ENCODE measurements at places on chromosomes 5 and 9.

DNA sequence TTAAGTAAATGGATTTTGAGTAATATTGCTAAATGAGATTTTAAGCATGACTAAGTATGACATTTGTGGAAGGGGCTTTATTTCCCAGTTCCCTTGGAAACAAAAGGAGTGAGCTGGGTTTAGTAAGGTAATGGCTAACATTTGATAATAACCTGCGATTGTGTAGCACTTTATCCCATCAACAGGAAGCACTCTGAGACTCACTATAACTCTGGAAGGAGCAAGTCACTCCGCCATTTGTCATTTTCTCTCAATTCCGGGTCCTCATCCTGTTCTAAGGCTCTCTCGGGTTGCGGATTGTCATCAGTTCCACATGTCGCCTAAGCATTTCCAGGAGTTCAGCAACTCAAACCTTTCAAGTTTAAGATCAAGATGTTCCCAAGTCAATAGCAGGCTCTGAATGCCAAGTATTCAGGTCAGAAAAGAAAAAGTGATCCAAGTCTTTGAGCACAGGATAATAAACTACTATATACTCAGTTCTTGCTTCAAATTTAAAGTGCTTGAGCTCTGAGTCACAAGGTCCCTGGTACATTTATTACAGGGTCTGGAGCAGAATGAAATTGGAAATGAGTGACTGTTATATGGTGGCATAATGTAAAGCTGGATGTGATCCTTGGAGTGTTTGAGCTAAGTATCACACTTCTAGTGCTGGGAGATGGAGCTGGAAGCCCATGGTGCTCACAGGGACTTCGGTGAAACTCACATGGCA lies 39.3 kb downstream of the CAPSL start:
- no peak for DNase-seq

GRCh38 chr5:159341906-159342310 lies 11.6 kb upstream of the IL12B start:
- peak; percentile 65 for DNase-seq

DNA sequence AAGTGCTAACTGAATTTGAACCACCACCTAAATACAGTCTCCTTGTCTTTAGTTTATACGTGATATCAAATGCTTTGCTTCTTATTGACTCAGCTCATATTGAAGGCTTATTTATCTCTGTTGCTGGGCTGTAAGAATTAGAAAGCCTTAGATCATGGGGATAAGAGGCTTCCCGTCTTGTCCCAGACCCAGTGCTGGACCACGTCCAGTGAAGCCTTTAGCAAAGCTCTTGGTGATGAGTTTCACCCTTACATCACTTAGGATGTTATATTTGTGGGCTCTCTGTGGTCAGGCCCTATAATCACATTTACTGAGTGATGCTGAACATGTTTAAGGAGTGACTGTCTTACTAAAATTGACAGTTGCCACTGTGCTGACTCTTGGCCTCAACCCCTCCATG lies 11.2 kb downstream of the FAM240B start:
- DNase-seq = no peak

- peak; percentile 61 for DNase-seq
These were observed 65.7 kb upstream of the EIF4EBP3 start for GRCh38 chr5:140481758-140482157.

- no peak for DNase-seq
These were observed 365.1 kb upstream of the TRPC7 start for GRCh38 chr5:136730426-136730825.

DNA sequence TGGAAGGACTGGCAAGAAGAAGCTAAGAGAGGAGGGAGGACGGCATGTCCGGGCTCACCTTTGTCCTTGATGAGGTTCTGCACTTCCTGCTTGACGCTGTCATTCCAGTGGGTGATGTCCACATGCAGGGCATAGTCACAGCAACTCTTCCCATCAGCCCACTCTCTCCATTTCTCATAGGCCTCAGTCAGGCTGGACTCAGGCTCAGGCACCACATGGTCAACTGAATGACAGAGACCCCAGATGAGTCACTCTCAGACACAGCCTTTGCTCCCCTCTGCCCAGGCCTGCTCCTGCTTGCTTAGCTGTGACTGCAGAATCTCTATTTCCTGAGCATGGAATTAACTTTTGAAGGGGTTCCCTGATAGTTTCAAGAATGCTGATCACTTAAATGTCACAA lies 94.2 kb downstream of the DPYSL3 start:
- DNase-seq = no peak

DNA sequence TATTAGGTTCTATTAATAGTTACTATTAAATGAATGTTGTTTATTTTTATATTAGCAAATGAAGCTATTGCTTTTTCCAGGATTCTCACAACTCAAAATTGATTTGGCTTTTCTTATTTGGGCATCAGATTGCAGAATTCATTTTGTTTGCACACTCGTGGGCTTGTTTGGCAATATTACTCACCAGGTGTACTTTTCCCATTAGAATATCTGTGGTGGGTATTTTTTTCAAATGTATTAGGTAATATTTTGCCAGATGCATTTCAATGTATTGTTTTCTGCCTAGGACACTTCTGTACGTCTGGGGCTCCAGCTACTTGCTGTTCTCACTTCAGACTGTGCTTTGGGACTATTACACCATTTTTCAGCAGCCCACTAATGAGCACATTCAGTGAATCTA lies 108.0 kb upstream of the GHR start:
- no peak for DNase-seq

DNA sequence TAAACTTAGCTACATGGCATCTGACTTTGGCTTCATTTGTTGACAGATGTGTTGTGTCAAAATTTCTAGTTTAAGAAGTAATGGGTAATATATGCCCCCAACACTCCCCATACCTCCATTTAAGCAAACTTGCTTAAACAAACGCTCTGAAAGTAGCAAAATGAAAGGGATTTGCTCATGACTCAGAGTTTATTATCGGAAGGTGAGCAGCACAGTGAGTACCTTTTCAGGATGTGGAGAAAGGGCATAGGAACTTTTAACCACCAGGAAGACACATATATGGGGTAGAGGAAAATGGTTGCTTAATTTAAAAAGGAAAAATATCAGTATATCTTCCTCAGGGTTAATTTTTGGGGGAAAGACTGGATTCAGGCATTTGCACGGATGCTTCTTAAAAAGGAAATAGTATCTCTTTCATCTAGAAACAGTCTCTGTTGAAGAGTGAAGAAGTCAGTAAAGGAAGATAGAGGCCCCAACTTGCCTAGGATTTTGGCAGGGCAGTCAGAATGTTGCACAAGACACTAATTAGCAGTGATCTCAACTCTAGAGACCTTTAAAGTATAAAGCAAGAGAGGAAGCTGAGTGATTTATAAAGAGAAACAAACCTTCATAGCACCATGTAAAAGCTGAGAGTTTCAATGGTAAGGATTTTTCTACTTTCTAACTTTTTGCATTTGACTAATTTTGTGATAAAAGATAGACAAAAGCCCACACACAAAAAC lies 155.1 kb downstream of the TRIO start:
- peak; percentile 35 for DNase-seq

GRCh38 chr5:95595289-95595931 lies 24.5 kb upstream of the GPR150 start:
- peak; percentile 23 for DNase-seq

GRCh38 chr5:17929171-17929570 lies 294.9 kb downstream of the TAF11L14 start:
- DNase-seq = no peak

- no peak for DNase-seq
These were observed 48.3 kb downstream of the PALM2AKAP2 start for GRCh38 chr9:109828254-109828653.

- no peak for DNase-seq
These were observed 9.8 kb downstream of the KIF12 start for GRCh38 chr9:114089206-114089840.

DNA sequence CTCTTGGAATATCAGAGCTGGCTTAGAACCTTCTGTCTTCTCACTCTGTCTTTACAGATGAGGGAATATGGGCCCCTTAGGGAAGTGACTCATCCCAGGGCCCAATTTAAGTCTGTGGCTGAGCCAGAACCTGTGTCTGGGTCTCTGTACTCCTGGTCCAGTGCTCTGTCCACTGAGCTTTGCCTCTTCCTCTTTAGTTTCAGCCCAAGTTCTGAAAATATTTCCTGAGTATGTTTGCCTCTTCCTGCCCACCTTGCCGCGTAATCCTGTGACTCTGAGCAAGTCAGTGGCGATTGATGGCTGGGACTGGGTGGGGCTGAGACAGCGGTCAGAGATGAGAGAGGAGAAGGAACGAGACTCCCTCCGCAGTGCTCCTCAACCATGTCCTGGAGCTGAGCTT lies 7.8 kb downstream of the IER5L start:
- DNase-seq = peak; percentile 40

DNA sequence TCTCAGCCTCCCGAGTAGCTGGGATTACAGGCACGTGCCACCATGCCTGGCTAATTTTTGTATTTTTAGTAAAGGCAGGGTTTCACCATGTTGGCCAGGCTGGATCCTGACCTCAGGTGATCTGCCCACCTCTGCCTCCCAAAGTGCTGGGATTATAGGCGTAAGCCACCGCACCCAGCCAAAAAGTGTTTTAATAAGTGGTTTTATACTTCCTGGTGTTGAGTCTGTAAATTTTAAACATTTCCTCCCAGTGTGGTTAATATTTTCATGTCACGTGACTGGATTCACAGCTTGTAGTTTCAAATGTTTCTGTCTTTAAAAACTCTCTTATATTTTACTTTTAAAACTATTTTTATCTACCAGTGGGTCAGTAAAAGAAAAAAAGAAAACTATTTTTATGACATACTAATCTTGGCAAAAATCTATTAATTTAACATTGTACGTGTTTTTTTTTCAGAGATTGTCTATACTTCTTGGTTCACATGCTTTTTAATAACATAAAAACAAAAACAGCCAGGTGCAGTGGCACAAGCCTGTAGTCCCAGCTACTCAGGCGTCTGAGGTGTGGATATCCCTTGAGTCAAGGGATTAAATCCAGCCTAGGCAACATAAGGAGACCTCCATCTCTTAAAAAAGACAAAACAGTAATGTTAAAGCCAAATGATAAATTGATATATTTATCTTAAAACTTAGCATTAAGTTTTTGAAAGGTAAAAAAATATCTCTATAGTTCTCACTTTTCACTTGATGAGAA lies 117.1 kb downstream of the DMXL1 start:
- DNase-seq = no peak

GRCh38 chr9:136143215-136144001 lies 24.7 kb upstream of the TMEM250 start:
- peak; percentile 31 for DNase-seq

- DNase-seq = no peak
These were observed 54.7 kb upstream of the ALDH1B1 start for GRCh38 chr9:38337706-38338264.

DNA sequence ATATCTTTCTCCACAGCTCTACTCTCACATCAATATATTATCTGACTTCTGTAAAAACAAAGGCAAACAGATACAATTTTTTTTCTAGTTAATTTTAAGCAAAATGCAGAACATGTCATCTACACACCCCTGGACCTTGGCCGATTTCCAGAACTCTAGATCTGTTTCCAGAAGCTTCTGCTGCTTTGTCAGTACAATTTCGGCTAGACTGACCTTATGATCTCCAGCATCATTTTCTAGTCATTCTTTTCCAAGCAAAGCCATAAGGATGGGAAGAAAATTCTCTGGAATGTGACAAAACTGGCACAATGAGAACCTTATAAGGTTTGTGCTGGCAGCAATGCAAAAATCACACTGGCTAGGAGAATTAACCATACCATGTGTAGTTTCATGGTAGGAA lies 132.8 kb upstream of the MPDZ start:
- DNase-seq = peak; percentile 20

DNA sequence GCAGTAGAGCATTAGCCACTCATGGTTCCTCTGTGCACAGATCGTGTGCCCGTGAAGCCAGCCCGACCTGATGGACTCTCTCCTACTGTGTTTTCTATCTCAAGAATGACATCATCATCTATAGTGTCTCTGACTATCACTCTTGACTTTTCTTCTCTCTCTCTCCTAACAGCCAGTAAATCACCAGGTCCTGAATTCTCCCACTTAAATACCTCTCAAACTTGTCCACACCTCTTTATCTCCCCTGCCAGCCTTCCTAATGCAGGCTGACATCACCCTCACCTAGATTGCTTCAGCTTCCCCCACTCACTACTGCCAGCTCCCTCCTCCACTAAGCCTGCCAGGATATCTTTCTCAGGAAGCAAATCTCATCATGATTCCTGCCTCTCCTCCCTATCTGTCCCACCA lies 90.6 kb upstream of the MIER3 start:
- no peak for DNase-seq

GRCh38 chr9:126127591-126127990 lies 199.0 kb upstream of the MVB12B start:
- no peak for DNase-seq

- DNase-seq = no peak
These were observed 1.8 kb upstream of the PPARGC1B start for GRCh38 chr5:149728303-149728702.

DNA sequence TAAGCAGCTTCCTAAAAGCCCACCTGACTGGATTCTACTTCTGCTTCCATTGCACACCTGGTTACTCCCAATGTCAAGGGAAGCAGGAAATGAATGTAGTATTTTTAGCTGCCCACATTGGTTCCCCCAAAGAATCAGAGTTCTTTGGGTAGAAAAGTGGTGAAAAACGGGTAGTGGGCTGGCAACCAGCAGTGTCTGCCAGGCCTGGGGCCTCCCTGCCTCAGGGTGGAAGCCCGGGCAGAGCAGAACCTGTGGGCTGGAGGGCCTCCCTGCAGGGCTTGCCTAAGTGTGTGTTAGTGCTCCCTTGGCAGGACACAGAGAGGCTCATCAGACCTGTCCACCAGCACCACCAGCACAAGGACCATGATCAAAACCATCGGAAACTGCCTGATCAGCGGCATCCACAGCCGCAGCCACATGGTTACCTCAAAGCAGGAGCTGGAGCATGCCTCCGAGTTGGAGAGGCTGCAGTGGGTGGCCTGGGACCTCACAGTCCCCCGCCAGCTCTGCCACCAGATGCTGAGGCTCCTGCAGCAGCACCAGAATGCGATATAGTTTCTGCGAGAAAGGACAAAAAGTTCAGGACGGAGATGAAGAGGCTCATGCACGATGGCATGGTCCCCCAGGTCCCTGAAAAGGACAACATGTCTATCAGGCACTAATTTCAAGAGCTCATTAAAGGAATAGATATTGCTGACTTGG lies 72.2 kb downstream of the PTPDC1 start:
- DNase-seq = no peak

DNA sequence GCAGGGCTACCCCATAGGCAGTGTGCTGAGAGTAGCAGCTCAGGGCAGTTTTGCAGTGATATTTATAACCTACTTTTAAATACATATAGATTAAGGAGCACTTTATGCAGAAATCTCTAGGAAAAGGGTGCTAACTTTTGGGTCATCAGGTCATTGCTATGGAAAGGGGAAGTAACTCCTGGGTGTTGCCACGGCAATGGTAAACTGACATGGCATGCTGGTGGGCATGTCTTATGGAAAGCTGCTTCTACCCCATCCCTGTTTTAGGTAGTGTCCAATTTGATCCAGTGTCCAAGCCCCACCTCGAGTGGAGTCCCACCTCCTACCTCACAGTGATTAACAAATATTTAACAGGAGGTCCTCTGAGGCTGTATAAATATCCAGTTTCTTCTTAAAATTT lies 56.8 kb upstream of the XPA start:
- DNase-seq = no peak

GRCh38 chr9:107210775-107211174 lies 72.3 kb upstream of the RAD23B start:
- DNase-seq = no peak
